NCI-H1417 treated with DMSO at 0.1 percent for 48 hours (cell line): ENCODE measurements at places on chromosomes 16 and 17.

GRCh38 chr16:67528222-67528869, at the start of gene RIPOR1:
Gene RIPOR1 (plus strand): TSS chr16:67528829. CDS start chr16:67538447, 9,618 bp downstream.
- no peak for DNase-seq

GRCh38 chr16:83138512-83138911, 511.7 kb downstream of the CDH13 start:
- no peak for DNase-seq

GRCh38 chr16:1533443-1533951, at the start of gene TMEM204:
Gene TMEM204 (plus strand): TSS chr16:1533666. CDS start chr16:1534276, 610 bp downstream.
- no peak for DNase-seq

DNA sequence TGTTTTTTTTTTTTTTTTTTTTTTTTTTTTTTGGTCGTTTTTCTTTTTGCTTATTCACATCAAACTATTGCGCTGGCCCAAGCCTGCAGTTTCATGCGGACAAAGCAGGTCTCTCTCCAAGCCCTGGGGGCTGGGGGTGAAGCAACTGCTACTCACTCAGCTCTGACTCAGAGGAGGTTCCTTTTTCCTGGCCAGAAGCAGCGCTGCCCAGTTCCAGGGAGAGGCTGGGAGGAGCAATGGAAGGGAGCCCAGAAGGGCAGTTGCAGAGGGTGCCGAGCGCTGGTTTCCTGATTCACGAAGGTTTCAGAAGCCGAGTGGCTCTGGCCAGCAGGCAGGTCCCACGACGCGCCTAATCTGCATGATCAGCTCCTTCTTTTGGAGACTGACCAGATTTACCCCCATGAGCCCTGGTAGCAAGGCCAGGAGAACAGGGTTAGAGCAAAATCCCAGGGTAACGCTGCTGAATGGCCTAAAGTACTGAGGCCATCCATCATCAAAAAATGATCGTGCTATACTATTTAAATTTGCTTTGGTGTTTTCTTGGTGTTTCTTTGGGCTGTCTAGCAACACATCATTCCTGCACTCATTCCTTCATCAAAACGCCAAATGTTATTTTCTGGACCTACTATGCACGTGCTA, 144.7 kb upstream of the SOX9 start:
- no peak for DNase-seq

DNA sequence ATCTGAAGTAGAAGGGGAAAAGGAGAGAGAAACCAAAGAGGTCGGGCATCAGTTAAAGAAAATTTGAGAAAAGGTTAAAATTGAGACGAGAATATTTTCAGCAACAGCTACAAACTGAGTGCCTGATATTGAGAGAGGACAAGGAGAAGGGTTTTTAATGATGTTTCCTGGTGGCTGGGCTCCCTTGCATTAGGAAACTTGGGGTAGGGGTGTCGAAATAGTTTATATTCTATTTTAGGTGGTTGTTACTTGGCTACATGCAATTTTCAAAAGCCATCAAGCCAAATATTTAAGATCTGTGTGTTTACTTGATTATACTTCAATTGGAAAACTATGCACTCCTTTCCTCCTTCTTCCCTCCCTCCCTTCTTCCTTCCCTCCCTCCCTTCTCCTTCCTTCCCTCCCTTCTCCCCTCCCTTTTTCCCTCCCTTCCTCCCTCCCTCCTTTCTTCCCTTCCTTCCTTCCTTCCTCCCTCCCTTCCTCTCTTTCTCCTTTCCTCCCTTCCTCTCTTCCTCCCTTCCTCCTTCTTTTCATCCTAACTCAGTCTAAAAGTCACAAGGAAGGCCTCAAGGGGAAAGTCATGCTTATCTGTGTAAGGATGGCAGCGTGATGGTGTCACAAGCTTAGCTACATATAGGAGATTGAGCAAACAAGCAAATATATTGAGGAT, 1.8 kb upstream of the APOH start:
- DNase-seq: no peak

- no peak for DNase-seq
Measured at GRCh38 chr17:47907932-47908562, 12.0 kb downstream of the SP2 start.

- no peak for DNase-seq
Measured at GRCh38 chr16:24430954-24431760, 108.2 kb upstream of the RBBP6 start.

- no peak for DNase-seq
Measured at GRCh38 chr16:84999200-84999599, 12.1 kb downstream of the ZDHHC7 start.

DNA sequence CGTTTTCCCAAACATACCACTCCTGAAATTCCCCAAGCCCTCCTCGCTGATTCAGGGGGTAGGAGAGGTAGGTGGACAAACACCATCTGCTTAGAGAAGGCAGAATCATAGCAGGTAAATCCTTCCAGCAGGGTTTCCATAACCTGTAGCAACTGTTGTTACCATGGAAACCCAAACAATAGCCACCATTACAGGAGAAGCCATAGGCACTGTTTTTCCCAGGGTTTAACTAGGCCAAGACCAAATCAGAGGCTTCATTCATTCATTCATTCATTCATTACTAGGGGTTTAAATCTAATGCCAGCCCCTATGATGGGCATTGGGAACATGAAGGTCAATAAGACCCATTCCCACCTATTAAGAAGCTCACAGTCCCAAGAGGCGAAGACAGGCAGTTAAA, 25.5 kb upstream of the CIITA start:
- DNase-seq: no peak

DNA sequence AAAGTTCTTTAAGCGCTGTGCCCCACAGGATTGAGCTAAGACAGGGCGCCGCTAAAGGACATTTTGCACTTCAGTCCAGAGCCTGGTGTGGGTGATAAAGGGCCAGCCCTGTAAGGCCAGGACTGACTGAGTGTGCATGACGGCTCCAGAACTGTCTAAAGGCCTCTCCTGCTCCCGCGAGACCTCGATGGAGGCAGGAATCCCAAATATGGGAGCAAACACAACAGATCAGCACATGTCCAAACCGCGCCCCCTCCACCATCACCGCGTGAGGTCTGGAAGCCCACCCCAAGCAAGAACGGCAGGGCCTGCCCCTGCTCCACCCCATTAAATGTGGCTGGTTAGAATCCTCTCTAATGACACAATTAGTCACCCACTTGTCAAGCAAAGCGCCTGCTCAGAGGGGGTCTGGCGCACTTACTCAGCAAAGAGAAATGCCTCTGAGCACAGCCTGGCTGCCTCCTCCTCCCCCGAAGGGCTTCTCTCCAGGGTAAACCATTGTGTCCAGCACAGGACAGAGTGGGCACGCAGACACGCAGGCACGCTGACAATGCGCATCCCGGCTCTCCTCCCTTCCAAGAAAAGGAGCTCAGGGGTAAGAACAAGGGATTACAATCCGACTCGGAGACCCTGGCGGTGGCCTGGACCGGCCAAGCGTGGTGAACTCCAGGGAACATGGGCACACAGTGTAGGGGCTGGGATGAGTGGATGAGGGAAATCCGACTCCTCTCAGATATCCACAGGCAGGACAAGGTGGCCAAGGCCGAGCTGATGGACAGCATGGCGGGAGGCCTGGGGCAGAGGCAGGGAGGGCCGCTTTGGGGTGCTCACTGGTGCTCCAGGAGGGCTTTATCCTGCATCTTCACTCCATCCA, 1.5 kb downstream of the MXRA7 start:
- no peak for DNase-seq

GRCh38 chr17:51045621-51046020, 75.0 kb downstream of the SPAG9 start:
- DNase-seq: no peak

DNA sequence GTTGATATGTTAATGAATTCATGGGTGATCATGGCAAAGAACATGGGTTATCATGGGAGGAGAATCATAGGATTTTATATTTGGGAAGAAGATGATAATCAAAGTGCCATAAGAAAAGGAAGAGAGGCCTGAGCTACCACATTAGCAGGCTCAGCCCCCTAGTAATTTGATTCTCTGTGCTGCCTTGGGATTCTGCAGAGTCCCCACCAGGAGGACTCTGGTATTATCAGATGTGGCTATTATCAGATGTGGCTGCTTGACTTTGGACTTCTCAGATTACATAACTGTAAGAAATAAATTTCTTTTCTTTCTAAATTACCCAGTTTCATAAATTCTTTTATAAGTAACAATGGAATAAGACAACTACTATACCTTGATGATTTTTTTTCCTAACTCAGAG, 137.6 kb downstream of the ITFG1 start:
- DNase-seq: no peak

DNA sequence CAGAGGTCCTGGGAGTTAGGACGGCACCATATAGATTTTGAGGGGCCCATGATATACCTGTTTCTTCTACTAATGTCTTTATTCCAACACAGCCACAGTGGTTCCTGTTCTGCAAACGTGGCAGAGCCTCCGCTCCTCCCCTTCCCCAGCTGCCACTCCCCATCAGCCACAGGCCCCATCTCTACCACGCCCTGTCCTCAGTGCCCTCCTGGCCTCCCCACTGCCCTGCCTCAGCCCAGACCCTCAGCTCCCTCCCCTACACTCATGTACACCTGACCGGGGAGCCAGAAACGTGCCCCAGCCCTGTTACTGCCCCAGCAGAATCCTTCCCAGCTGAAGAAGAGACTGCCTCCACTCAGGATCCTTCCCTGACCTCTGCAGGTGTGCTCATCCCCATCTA, 11.9 kb upstream of the RBFOX3 start:
- no peak for DNase-seq

DNA sequence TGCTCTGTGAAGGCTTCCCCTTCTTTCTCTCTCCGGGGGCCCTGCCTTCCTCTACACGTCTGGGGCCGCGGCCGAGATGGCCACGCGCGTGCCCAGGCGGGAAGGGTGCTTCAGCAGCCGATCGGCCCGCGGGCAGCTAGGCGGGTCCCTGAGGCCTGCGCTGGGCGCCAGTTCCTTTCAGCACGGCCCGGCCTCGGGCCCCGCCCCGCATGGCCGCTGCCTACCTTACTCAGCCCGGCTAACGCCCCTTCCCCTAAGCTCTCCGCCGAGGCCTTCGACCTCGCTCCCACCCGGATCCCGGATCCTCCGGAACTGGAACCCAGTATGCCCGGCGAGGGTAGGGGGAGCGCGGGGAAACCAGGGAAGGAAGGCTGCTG, 335 bp downstream of the TMEM11 start:
- DNase-seq: no peak

- DNase-seq: no peak
Measured at GRCh38 chr16:57669476-57670162, 1.5 kb downstream of the ADGRG3 start.

GRCh38 chr17:4881761-4882555, 17.4 kb upstream of the C17orf107 start:
- no peak for DNase-seq

DNA sequence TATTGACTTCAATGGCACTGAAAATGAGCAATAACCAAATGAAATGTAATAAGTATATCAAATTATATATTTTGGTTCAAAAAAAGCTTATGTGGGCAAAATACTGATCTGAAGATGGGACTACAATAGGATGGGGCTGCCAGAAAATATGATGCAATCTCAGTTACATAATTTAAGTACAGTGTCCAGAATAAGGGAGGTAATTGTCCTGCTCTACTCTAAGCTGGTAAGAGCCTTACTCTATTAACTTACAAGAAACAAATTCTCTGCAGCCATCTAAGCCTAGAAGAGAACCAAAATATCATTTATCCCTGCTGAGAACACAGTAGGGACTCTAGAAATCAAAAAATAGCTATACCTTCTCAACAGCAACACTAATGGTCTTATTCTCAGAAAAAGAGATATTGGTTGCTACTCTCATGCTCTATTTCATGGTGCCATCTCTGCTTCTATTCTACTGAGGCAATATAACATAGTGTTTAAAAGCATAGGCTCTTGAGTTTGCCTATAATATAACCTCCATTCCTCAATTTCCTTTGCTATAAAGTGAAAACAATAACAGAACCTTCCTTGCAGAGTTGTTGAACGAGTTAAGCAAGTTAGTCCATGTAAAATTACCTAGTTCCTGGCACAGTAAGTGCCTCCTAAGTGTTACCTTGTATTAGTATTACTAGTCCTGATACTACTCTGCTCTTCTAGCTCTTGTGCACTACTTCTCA, 19.9 kb downstream of the NQO1 start:
- DNase-seq: no peak

- no peak for DNase-seq
Measured at GRCh38 chr16:80407265-80407987, 133.4 kb upstream of the DYNLRB2 start.

GRCh38 chr17:1978396-1978949, 46.7 kb downstream of the RTN4RL1 start:
- no peak for DNase-seq

DNA sequence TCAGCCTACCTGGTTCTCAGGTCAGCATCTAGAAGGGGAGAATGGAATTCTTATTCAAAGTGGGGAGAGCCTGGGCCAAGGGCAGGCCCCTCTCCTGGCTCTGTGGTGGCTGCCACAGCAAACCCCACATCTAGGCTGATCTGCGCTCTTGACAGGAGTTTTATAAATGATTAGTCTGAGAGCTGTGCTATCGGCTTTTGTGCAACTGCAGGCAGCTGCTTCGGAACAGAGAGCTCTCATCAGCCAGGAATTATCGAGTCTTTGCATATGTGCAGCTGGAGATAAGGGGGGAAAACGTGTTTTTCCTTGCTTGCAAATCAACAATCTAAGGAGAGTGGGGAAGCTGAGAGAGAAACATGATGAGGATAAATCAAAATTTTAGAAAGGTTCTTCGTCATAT, 91.7 kb downstream of the HS3ST3A1 start:
- no peak for DNase-seq

- DNase-seq: no peak
Measured at GRCh38 chr17:30476726-30477082, 504 bp upstream of the GOSR1 start.

- DNase-seq: no peak
Measured at GRCh38 chr16:65825191-65825856, 541.2 kb upstream of the CDH5 start.

GRCh38 chr17:32020943-32021614, 13.9 kb downstream of the LRRC37B start:
- no peak for DNase-seq

DNA sequence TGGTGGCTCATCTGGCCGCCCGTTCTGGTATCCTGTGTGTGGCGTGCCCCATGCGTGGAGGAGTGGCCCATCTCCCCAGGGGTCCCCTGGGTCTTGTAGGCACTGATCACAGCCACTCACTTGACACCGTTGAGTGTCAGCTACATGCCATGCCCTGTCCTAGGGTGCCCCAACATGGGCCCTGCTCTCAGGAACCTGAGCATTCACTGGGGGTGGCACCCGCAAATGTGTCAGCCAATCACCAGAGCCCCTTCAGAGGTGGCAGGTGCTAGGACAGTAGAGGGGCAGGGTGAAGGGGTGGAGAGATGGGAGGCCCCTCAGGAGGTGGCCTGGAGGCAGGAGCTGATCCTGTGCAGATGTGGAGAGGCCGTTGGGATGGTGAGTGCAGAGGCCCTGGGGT, 27.8 kb downstream of the CMIP start:
- DNase-seq: no peak

GRCh38 chr17:14428648-14429029, 127.8 kb downstream of the HS3ST3B1 start:
- DNase-seq: no peak

- DNase-seq: no peak
Measured at GRCh38 chr17:31413081-31413799, 21.8 kb downstream of the RAB11FIP4 start.

GRCh38 chr16:85276721-85277120, 164.4 kb upstream of the CIBAR2 start:
- no peak for DNase-seq

GRCh38 chr16:84423416-84423837, 55.1 kb downstream of the ATP2C2 start:
- DNase-seq: no peak
